ENCODE measurements at places on chromosomes 1 and 21.

DNA sequence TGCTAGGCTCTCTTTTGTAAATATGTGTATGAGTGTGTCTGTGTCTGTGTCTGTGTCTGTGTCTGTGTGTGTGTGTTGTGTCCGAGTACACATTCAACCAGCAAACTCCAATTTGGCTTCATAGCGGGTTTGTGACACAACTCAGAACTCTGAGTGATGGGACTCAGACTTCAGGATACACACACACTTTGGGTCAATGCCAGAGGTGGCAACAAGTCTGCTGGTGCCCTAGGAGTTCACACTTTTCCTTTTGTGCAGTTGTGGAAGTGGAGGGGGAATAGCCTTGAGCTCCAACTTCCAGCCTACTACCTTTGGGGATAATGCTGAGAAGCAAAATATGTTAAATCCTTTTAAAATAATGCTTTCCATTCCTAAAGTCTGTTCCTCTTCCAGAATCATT is 16.6 kb upstream of the TBX15 start:
- DNase-seq: no peak

- DNase-seq: no peak
Measured at GRCh38 chr1:33965086-33965485, 101.2 kb downstream of the HMGB4 start.

DNA sequence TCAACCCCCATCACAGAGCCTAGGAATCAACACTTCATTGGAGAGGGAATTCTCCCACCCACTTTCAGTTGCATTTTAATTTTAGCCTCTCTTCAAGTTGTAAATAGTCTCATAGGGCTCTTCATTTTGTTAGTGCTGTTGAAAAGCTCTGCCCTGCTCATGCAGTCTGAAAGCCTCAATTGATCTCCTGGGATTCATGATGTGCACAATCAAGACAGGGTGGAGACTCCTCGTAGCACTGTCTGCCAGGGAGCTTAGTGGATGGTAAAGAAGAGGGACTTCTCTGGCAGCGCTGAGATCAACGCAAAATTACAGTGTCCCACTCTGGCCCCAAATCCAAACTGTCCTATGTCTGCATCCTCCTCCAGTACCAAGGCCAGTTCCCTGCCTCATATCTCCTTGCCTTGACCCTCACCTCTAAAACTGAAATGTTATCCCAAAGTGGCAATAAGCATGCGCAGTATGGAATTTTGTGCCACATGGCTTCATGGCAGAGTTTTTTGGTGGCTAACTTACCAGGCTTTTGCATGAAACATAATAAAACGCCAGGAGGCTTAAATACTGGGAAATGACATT is 282.2 kb downstream of the CACNA1E start:
- no peak for DNase-seq

DNA sequence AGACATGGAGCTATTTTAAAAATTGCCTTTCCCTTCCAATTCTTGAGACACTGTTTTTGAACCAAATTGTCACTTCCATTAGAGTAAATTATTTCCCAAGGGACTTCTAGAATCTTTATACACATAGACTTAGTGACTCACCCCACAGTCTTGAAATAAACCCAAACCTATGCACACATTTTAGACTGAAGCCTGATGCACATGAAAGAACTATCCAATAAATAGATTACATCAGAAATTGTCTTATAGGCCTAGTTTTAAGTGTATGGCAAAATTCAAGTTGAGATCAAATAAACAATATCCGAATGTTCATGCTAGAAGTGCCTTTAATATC is 32.2 kb upstream of the ZNF326 start:
- no peak for DNase-seq

DNA sequence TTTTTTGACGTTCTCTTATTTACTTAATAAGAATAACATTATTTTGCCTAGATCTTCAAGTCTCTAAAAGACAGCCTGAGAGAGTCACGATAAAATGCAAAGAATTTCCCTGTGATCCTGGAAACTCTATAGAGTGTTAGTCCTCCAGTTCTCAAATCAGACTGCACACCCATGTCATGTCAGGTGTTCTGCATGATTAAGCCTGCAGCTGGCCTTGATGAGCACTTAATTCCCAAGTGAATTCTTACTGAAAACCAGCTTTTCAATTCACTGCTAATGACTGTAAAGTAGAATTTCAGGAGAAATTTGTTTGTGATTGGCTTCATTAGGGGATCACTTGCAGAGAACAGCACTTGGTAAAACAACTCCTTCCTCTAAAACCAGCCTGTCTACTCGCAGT is 41.9 kb downstream of the CHML start:
- DNase-seq: no peak

DNA sequence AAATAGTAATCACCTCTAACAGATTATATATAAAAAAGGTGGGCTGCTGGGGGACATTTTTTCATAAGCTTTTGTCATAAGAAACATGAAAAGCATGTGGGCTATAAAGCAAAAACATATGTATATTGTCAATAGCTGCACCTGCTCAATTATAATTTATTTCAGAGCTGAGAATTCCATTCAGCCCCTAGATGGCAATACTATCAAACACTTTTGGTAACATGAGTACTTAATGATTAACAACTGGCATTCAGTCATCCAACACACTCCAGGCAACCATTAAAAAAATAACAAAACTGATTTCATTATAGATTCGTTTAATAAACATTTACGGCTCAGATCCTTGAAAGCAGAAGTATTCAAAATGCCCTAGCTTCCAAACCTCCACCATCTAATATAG is 115.1 kb downstream of the KCTD3 start:
- DNase-seq: no peak

- DNase-seq: no peak
Measured at GRCh38 chr1:19483691-19484090, 1.6 kb downstream of the CAPZB start.

- DNase-seq: no peak
Measured at GRCh38 chr1:58573705-58574591, 3.1 kb downstream of the TACSTD2 start.

DNA sequence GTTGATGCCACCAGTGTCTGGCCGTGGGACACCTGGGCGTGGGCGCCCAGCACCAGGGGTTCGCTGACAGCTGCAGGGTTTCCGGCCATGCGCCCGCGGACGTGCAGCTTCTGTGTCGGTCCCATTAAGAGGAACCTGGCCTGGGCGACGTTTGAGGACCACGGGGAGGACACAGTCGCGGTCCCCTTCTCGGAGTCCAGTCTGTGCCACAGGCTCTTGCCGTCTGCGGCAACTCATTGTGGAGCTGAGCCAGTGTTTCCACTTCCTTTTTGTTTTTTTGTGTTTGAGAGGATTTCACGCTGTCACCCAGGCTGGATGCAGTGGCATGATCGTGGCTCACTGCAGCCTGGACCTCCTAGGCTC is 1.6 kb upstream of the C1orf159 start:
- no peak for DNase-seq

DNA sequence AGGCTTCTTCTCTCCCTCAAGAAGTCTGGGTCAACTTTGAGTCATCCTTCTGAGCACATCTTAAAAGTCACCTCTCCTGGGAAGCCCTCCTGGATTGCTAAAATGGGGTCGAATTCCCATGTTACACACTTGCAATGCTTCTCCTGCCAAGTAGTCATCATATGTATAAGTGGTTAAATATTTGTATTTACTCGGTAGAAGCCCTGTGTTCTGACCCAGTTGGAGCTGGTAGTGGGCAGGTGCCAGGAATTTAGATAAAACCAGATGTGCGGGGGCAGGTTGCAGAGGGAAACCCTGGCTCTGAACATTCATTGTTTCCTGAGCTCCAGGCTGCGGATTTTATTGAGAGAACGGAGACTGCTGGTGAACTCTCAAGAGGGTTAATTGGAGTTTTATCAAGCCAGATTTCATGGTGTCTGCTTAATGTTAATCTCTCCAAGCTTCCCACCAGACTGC is 52.8 kb upstream of the RPL11 start:
- no peak for DNase-seq

- no peak for DNase-seq
Measured at GRCh38 chr1:157438146-157438545, 114.2 kb downstream of the FCRL5 start.

GRCh38 chr1:4396551-4396950 is 257.9 kb upstream of the AJAP1 start:
- DNase-seq: no peak

DNA sequence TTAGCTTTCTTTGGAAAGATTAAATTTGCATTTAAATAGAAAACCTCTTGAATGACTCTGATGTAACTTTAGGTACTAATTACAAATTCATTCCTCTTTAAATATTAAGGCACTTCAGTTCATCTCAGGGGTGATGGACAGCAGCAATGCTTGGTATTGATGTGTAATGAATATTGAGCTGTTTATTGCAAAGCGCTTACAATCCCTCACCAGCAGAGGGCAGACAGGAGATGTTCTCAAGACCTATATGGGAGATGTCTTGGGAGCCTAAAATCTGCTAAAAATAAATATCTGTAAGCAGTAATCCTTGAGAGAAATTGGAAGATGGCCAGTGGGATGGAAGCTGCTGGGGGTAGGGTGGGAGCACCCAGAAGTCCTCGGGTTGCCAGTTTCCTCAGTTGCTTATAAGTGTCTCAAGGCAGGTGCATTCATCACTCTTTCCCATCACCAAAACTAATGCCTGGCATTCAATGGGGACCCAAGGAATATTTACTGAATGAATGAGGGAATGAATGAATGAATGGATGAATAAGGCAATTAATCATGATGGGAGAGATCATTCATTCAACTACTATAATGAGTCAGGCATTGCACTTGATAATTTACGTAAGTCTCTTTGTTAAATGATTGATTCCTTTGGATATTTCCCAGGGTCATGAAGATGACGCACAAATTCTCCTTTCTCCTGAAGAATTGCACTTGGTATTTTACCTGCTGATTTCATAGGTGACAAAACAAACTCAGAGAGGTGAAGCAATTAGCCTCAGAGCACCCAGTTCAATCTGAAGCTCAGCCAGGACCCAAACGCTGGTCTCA is 2.3 kb downstream of the KLHDC8A start:
- DNase-seq: peak; percentile 54

DNA sequence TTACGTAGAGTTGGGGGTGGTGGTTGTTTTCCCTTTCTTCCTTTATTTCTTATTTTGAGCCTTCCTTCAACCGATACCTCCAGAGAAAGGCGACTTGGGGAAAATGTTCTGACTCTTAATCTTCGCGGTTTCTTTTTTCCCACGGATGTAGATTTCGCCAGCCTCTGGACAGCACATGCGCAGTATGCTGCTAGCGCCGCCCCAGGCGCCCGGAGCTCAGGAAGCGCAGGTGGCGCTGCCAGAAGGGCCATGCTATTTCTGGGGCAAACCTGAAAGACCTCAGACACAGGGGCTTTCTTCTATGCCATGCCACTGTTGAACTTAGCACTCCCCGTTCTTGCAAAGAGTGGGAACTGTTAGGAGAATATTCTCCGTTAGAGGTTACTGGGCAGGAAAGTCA is 392.1 kb downstream of the KIF26B start:
- peak; percentile 12 for DNase-seq

DNA sequence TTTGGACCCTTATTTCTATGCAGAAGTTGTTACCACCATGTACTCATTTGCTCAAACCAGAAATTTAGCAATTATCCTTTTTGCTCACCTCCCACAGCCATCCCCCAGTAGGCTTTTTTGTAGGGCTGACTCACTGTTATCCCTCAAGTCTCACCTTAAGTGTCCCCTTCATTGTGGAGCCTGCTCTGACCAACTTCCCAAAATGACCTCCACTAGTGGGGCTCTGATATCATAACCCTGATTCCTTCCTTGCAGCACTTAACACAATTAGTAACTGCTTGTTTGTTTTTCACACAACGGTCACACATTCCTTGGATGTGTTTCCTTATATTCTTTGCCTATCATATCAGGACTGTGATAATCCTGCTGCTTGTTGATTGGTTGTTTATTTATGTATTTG is 76.7 kb downstream of the PATJ start:
- DNase-seq: no peak

DNA sequence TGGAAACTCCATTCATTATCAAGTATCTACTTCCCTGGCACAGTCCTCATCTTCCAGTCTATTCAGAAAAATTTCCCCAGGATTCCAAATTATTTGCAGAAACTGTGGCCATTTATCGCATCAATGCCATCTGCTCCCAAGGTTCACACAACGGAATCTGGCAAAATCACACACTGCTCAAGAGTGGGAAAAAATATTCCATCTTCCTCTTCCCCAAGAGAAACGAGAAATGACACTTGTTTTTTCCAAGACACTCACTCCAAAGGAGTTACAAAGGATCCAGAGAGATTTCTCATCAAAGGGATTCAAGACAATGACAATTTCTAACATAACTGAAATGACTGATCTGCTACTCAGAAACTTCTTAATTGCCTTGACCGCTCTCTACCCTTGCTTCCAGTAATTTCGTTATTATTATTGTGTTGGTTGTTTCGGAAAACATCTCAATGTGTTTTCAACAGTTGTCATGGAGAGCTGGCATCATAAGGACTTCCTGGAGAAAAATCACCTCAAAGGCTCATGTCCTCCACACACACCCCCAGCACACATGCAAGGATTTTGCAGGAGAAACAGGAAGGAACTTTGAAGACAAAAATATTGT is 128.0 kb downstream of the PSMG1 start:
- no peak for DNase-seq

DNA sequence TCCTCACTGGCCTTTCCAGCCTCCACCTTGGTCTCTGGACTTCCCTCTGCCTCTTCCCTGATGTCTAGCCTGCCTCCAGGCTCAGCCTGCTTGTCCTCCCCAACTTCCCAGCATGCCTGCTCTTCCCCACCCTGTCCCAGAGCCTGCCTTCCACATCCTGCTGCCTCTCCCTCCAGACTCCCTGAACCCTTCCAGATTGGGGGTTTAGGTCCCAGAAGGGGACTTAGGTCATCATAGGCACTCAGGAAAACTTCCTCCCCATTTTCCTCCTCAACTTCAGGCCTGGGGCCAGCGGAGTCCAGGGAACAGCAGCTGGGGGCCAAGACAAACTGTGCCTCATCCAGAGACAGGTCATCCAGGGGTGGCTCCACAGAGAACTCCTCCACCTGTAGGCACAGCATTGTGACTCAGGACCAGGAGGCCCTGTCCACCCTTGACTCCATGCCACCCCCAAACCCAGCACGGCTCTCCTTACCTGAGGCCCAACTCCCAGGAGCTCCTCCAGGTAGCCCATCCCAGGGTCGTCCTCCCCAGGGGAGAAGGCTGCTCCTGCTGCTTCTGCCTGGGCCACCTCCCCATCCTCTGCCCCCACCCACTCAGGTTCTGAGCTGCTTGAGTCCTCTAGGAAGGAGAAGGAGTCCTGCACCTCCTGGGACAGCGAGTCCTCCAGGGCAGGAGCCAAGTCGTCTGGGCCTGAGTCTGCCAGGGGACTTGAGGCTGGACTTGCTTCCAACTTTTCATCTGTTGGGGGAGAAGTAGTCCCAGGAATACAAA is 3.4 kb upstream of the USF1 start:
- no peak for DNase-seq
